Mesenchymal stem cell (in vitro differentiated cells and primary cell): ENCODE measurements at places on chromosomes 6 and 20.

GRCh38 chr6:42428326-42429041, 23.2 kb downstream of the TRERF1 start:
- DNase-seq, result no peak

- DNase-seq, result no peak
Measured at GRCh38 chr6:128438393-128438792, 82.0 kb downstream of the PTPRK start.

- DNase-seq, result no peak
Measured at GRCh38 chr20:31872406-31872805, 2.0 kb downstream of the TTLL9 start.

GRCh38 chr6:150925976-150926375, 60.5 kb downstream of the MTHFD1L start:
- DNase-seq, result no peak

DNA sequence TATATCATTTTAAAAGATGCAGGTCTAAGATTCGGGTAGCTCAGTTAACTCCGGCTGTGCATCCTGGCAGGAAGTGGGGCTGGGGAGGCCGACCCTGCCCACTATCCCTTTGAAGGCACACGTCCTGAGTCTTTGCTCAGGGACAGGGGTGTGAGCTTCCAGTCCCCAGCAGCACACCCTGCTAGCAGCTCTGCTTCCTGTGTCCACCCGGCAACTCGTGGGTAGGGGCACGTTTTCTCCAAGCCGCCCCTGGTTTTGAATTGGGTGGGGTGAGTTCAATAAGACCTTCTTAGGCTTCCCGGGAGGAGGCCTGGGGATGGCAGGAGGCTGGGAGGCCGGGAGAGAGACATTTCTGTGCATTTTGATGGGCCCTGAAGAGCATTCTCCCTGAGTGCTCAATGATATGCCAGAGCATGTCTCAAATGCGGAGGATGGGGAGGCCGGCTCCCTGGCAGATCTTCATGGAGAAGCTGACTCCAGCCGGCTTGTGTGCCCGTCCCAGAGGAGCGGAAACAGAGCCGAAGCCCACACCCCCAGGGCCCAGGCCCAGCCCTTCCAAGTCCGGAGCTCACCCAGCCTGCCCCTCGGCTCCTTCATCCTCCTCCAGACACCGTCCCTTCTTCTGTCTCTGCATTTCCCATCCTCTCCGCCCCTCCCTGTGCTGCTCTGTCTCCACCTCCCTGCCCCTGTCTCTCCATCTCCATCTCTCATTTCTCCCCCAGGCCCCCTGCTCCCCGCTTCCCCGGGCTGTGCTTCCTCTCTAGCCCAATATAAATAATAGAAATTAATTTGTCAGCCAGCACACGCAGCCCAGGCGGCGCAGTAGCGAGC, 36.3 kb upstream of the ZFAND3 start:
- no peak for DNase-seq

DNA sequence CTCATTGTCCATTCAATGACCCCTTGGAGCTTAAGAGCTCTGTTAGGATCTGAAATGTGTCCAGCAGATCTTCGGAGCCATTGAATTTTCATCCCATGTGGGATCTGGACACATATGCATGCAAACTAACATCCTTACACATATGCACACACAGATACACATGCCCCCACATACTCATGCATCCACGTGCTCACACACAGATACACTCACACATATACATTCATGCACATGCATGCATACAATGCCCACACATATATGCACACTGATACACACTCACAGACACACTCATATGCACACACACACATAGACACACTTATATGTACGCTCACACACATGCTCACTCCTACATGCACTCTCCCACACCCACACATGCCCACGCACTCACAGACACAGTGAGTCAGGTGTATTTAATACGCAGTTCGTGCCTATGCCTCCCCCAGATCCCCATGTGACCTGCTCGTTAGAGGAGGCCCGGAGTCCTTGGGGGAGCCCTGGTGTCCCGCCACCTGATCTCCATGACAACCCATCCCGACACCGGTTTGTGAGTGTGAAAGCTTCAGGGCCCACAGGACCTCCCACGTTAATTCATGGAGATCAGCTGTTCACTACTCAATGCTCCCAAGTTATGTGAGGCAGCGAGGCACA, 121.9 kb upstream of the SULF2 start:
- no peak for DNase-seq

- DNase-seq, result no peak
Measured at GRCh38 chr20:32773223-32773622, 11.0 kb downstream of the DNMT3B start.

DNA sequence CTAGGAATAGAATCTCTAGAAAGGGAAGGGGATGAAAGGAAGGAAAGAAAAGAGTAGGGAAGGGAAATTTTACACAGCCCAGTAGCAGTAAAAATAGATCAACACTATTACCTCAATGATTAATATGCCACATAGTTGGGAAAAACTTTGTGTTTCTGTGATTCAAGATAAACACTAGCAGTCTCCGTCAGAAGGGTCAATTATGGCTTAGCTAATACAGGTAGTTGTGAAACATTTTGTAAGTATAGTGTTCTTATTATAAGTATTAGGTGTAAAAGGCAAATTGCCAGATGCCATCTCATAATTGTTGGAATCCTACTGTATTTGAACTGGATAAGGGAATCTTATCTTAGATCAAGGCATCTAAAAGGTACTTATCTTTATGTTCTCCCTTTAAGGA, 165.7 kb downstream of the MTFR2 start:
- no peak for DNase-seq

- DNase-seq, result no peak
Measured at GRCh38 chr6:134379076-134379475, 61.2 kb upstream of the SGK1 start.

- no peak for DNase-seq
Measured at GRCh38 chr6:168165891-168166290, 86.9 kb upstream of the FRMD1 start.

DNA sequence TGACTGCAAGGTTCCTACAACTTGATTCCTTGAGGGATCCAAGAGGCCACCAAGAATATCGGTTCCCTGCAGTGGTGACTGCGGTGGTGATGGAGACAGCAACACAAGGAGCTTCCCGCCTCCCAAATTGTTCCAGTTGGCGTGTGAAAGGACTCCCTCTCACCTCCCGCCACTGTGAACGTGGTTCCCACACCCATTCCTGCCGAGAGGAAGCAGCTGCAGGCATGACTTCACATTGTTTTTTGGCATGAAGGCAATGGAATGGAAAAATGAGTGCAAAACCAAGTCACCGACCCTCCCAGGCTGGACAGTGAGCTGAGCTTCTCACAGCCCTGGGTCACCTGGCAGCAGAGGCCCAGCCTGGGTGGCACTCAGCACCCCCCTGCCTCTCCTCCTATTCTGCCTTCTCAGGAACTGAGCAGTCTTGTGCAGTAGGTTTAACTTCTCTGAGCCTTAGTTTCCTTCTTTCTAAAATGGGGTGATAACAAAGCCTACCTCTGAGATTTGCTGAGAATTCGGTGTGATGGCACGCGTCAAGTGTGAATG, 75.0 kb downstream of the CNKSR3 start:
- DNase-seq, result no peak

GRCh38 chr20:36538026-36538722, 3.1 kb upstream of the MYL9 start:
- DNase-seq, result no peak

GRCh38 chr6:110756817-110757216, 58.5 kb downstream of the CDK19 start:
- DNase-seq, result no peak

DNA sequence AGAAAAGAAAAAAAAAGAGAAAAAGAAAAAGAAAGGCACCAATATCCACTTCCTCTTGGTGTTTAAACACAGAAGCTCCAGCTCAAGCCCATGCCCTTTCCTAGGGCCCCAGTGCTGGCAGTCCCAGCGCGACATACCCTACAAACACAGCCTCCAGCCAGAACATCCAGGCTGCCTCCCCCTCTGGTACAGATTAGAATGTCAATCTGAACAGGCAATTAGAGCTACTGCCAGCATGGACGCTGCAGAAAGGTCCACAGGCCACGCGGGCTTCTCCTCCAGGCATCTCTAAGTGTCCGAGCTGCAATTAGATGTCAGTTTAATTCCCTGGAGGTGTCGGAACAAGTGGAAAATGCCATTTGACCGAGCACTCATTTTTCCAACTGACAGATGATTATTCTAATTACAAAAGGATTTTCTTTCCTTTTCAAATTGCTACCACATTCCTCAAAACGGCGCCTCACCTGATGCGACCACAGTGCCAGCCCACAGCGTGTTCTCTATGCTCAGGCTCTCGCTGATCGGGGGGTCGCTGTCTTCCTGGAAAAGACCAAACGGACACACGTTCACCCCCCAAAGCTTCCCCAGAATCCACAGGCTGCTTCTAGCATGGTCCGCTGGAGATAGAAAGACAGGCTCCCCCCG, 79.5 kb downstream of the ATP9A start:
- DNase-seq, result no peak

DNA sequence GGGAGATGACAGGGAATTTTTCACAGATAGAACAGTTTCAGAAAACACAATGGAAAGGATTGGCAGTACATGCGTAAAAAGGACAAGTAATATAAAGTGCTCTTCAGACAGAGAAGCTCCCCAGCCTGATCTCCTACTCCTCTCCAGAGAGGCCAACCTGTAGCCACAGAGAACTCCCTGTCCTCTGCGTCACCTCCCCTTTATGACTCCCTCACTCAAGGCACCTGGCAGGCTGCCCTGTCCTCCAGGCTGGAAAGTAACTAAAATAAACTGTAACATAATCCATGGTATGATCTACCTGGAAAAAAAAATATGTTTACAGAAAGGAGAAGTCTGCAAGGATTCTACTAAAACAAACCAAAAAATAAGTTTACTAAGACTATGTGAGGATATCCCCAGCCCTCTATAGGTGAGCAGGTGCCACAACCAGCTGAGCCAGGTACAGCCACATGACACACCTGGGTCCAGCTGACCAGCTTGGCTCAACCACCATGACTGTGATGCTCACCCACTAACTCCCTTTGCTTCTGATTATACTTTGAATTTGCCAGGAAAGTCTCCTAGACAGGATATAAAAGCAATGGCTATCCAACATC, 29.2 kb downstream of the MBOAT1 start:
- DNase-seq, result no peak

- no peak for DNase-seq
Measured at GRCh38 chr6:35057449-35058357, 83.4 kb downstream of the TCP11 start.

GRCh38 chr20:32296412-32296811, 19.0 kb downstream of the KIF3B start:
- DNase-seq, result no peak

DNA sequence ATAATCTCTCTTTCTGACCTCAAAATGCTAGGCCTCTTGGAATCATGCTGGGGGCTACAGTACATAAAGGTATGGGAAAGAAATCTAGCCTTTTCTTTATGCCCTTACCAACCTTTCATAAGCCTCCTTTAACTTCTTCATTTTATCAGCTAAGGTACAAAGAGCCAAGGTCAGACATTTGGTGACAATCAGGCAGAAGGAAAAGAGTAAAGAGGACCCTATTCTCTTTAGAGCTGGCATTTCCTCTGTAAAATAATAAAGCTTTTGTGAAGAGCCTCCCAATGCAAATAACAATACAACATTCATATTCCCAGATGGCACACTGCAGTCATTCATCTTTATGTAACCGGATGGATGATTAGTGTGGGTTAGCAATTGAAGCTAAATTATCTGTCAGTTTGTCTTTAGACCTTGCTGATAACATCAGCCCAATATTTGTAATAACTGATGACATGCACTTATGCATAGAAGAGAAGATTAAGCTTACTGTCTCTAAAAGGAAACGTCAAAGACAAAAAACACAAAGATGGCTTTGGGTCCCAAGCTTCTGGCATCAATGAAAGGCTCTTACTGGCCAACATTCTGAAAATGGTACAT, 163.1 kb downstream of the IBTK start:
- DNase-seq, result no peak

GRCh38 chr6:163413345-163414116, 987 bp upstream of the QKI start:
- DNase-seq, result peak; percentile 90

GRCh38 chr20:34986311-34987287, 30.9 kb downstream of the MYH7B start:
- DNase-seq, result no peak

GRCh38 chr6:14109411-14109826, 8.2 kb upstream of the CD83 start:
- DNase-seq, result no peak

DNA sequence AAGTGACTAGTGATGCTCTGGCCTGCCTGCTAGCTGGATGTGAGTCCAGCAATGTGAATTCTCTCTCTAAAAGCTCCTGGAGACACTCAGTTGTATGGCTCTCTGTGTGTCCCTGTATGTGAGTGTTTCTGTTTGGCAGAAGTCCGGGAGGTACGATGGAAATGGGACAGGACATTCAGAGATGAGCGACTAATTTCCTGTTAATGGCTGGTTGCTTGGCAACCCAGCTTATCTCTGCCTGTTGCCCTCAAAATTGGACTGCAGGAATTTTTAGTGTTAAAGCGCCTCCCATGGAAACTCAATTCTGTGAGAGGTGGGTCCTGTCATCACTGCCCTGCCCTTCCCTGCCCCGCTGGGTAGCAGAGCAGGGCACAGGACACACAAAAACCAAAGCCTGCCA, 136.8 kb upstream of the LRFN2 start:
- peak; percentile 38 for DNase-seq

GRCh38 chr6:46563924-46564323, 72.7 kb upstream of the RCAN2 start:
- DNase-seq, result no peak

DNA sequence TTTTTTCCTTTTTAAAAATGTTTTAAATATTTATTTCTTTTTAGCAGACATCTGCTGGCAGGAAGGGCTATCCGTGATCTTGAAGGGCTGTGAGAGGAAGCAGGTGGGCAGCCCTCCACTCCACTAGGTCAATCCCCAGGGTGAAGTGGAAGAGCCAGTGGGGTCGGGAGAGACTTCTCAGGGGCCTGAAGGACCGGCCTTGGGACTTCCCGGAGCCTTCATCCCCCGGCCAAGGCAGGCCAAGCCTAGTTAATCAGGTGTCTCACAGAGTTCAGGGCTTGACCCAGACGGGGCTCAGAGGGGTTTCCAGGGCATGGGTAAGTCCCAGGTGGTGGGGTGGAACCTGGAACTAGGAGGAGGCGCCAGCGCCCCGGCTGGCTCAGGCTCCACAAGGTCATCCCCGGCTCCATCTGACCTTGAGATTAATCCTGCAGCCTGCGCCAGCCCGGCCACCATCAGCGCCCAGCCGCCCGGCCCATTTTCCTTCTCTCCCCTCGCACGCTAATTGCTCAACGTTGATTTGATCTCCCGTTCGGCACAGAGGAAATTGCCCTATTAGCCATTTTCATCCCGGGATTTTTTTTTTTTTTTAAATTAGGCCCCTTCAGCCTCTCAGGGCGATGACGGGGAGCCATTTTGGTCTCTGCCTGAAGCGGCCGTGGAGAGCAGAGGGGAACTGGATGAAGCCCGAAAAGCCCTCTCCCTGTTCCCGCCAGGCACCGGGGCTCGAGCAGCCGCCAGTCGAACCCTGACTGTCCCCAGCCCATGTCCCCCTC, 44.4 kb downstream of the MDFI start:
- DNase-seq, result no peak
